GM12891 (cell line): ENCODE measurements at places on chromosomes 1 and 21.

DNA sequence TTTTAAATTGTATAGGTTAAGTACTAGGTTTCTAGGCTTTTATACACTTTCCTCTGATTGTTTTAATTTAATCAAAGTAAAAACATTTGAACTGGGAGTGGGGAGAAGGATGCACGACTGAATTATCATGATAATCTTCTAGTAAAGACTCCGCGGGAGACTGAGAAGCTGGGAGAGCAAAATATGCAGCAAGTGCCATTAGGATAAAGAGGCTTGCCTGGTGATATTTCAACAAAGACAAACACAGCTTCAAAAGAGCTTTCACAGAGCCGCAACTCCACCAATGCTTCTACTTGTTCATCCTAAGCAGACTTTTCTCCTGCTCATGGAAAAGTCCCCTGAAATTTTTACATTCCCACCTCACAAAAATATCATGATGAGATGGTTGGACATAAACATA is 239.0 kb upstream of the PTBP2 start:
- no peak for DNase-seq

DNA sequence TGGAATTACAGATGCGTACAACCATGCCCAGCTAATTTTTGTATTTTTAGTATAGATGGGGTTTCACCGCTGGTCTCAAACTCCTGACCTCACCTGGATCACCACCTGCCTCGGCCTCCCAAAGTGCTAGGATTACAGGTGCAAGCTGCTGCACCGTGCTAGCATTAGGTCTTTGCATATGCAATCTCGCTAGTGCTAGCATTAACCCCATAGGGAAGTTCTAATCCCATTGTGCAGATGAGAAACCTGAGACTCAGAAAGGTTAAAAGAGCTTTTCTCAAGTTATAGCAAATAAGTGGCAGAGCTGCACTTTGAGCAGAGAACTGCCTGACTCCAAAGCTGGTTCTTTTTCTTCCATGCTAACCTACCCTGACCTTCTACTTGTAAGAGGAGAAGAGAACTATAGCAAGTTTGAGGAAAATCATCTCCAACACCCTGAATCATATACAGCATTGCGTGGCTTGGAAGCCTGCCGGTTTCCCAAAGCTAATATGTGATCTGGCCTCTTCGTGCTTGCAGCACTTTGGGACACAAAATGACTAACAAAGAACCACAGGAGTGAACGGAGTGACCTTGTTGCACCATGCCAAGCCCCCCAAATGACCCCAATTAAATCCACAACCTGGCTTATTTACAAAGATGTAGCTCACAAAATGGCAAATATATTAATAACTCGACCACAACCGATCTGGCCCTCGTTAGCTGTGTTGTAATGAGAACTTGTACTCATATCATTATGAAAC is 185.1 kb downstream of the TM2D1 start:
- no peak for DNase-seq

GRCh38 chr1:100510451-100510850 is 27.5 kb upstream of the GPR88 start:
- DNase-seq, result no peak

DNA sequence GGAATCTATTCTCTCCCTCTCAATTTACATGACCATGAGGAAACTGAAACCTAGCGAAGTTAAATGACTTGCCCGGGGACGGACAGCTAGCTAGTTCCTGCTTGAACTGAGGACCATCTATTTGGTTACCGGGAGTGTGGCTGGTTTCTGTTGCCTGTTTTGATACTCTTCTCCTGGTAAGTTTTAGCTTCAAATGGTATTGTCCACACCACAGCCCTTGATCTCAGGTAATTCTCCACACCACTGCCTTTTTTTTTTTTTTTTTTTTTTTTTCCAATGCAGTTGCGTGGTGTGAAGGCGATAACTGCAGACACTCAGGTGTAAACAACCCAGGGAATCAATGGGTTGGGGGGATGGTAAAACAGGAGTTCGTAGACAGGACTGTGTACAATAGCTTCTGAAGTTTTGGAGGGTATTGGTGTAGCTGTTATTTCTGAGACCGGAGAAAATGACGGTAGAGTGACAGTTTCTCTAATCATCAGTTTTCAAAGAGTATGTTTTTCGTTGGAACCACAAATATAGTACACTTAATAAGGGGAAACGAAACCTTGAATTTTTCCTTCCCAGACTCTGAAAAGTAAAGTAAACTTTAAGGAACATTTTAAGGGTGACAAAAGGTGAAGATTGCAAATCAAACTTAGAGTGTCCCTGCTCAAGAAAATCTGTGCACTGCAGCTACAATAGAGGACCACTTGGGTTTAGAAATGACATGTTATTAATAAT is 125.3 kb upstream of the CACYBP start:
- DNase-seq, result no peak

DNA sequence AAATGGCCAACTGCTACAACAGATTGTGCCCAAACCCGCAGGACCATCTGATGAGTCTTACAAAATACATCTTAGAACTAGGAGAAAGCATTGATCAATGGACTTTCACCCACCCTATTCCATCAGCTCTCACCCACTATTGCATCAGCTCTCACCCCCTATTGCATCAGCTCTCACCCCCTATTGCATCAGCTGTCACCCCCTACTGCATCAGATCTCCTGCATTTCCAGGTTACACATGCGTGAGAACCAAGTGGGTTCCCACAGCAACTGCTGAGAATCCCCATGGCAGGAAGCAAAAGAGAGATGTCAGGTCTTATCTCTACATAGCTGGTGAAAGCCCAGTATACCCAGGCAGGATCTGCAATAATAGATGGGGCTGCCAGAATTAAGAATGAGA is 533.5 kb downstream of the LTN1 start:
- DNase-seq, result no peak

GRCh38 chr1:1684031-1684681 is 8.4 kb downstream of the SLC35E2B start:
- DNase-seq, result peak; percentile 1

DNA sequence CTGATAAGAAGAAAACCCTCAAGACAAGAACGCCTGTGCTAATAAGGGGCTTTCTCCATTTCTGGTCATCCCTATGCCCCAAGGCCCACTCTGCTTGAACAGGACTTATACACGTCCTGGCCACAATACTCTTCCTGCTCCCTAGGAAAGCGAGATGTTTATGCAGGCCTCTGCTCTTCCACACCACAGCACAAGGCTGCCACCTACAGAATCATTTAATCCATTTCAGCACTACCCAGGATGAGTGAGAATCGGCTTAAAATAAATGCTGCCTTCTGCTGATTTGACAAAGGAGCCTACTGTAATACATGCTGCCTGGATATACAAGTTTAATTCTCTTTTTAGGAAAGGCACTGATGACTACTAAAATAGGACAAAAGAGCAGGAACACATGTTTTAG is 29.4 kb downstream of the FRRS1 start:
- DNase-seq, result no peak

- DNase-seq, result no peak
Measured at GRCh38 chr1:248750496-248750895, 5.1 kb downstream of the LYPD8 start.

DNA sequence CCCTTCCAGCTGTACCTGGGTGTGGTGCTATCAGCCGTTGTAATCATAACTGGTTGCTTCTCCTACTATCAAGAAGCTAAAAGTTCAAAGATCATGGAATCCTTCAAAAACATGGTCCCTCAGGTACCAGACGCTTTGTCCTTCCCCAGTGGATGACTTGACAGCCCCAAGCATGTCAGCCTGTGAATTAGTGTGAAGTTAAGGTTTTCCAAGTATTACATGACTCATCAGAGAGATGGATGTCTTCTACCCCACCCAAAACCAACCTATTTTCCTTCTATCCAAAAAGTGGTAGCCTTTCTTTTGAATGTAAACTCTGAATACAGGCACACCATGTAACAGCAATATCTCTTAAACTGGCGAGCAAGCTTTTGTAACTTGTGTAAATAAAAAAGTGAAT is 15.1 kb downstream of the ATP1A1 start:
- DNase-seq, result no peak

- DNase-seq, result no peak
Measured at GRCh38 chr1:116252271-116252670, 120.8 kb upstream of the ATP1A1 start.

GRCh38 chr1:221510793-221511503 is 230.9 kb downstream of the DUSP10 start:
- no peak for DNase-seq

- no peak for DNase-seq
Measured at GRCh38 chr1:226541631-226542622, 6.6 kb upstream of the STUM start.

- DNase-seq, result no peak
Measured at GRCh38 chr1:207670192-207670591, 25.3 kb downstream of the CR1L start.

- DNase-seq, result no peak
Measured at GRCh38 chr1:201142011-201142848, 12.0 kb downstream of the TMEM9 start.

DNA sequence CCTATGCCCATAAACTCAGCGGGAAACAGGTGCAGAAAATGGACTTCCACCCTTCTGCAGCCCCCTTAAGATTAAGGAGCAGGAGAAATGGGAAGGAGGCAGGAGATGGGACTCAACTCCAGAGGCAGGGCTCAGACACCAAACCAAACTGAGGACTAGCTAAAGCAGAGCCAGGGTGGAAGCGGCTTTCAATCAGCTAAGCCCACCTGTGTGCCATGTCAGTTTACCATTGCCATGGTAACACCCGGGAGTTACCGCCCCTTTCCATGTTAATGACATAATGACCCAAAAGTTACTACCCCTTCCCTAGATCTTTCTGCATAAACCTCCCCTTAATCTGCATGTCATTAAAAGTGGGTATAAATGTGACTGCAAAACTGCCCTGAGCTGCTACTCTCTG is 653.5 kb downstream of the PTPRU start:
- DNase-seq, result no peak

DNA sequence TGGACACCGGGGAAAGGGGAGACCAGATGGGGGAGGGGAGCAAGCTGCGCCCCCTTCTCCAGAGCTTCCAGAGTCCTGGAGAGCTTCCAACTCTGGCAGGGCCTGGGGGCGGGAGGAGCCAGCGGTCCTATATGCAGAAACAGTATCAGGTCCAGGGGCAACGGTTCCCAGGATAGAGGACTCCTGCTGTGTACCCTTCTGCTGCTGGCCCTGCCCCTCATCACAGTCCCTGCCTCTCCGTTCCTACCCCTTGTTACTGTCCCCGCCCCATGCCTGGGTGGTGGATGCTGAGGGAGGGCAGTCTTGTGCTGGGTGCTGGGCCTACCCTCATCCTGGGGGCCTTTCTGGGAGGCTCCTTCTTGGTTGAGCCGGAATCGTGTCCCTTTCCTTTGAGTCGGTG is 19.2 kb upstream of the PEX10 start:
- no peak for DNase-seq

DNA sequence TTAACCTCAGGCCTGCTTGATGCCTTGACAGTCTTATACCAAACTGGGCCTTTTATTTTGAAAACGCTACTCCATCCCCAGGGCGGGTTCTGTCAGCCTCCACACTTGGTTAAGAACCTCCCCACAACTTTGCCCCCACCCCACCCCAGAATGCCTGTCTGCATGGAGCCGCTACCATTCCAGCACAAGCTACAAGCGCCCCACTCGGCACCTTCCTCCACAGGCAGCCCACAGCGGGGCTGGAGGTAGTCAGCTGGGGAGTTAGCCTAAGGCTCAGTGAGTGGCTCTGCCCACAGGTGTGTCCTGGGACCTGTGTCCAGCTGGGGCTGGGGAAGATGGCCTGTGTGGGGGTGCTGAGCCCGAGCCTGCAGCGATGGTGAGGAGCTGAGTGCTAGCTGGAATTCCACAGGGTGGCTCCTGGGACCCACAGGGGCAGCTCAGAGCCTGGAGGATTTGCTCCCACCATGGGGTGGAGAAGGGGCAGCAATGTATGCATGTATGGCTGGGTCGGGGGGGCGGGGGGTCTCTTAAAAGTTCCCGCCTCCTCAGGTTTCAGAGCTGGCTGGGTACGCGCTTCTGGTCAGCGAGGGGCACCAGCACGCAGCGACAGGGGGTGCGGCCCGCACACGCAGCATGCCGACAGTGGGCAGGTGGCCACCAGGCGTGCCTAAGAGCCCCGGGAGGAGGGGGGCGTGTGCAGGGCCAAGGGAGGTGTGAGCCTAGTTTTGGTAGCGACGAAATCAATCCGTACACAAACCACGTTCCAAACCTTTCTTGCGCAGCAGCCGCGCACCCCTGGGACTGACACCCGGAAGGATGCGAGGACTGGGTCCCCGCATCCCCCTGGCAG is 917 bp downstream of the ETNK2 start:
- DNase-seq, result no peak

GRCh38 chr21:35149698-35150097 is 100.6 kb upstream of the RUNX1 start:
- no peak for DNase-seq

DNA sequence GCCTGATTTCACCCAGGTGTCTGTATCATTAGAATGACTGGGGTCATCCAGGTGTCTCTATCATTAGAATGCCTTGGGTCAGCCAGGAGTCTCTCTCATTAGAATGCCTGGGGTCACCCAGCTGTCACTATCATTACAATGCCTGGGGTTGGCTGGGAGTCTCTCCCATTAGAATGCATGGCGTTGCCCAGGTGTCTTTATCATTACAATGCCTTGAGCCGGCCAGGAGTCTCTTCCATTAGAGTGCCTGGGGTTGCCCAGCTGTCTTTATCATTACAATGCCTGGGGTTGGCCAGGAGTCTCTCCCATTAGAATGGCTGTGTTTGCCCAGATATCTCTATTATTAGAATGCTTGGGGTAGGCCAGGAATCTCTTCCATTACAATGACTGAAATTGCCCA is 61.6 kb downstream of the RNF187 start:
- DNase-seq, result no peak

DNA sequence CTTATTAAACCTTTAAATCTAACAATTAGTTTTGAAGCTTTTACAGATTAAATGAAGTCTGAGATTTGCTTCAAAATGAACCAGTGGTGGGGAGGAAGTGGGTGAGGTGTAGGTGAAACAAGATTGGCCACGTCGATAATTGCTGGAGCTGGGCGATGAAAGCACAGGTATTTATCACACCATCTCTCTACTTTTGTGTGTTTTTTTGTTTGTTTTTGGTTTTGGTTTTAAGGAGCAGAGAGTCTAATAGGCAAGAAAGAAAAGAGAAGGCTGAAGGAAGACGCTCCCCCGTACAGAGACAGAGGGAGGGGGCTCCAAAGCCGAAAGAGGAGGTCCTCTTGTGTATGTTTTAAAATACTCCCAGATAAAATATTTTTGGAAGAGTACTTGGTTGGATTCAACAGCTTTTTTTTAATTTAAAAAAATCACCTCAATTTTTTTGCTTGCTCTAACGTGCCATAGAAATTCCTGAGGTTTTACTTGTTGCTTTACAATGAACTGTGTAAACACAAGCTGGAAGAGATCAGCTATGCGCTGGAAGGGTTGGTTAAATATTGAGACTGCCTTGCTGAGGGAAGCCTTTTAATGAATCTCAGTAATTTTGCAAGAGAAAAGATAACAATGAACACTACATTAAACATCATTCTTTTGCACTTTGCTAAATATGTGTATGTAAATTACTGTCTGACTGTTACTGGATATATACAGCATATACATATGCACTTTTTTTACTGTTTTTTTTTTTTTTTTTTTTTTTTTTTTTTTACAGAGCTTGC is 6.7 kb upstream of the LGALS8 start:
- no peak for DNase-seq

- no peak for DNase-seq
Measured at GRCh38 chr21:39182016-39182415, 1.2 kb downstream of the PSMG1 start.

- no peak for DNase-seq
Measured at GRCh38 chr1:107682467-107682866, 282.5 kb downstream of the VAV3 start.
